ENCODE measurements at places on chromosomes 2 and 18. TPM values are rescaled to one million over a fixed set of nuclear protein-coding genes. Genes with fewer than 3 reads are reported as not detected.

- DNase-seq = no peak
Measured at GRCh38 chr2:120821446-120822160, 85.9 kb downstream of the GLI2 start.

ABCG5 gene
- total RNA-seq = not detected

DNA sequence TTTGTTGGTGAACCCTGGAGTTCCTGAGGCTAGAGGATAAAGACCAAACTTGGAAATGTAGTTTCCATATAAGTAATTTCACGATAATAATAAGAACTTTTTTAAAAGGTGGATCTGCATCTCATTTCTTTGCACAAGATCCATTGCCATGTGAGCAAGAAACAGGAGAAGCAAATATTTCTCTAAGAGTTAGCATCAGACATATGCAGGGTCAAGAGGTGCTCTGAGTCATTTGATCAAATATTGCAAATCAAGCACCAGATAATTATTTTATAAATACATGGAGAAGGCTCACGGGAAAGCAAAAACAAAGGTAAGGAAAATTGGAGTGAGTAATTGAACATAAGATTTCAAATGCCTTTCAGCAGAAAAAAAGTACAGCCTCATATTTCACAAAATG lies 118.0 kb downstream of the DTNA start:
- no peak for DNase-seq

- no peak for DNase-seq
Measured at GRCh38 chr2:177916342-177916741, 156.2 kb downstream of the PDE11A start.

RESP18 gene
- not detected for total RNA-seq

DNA sequence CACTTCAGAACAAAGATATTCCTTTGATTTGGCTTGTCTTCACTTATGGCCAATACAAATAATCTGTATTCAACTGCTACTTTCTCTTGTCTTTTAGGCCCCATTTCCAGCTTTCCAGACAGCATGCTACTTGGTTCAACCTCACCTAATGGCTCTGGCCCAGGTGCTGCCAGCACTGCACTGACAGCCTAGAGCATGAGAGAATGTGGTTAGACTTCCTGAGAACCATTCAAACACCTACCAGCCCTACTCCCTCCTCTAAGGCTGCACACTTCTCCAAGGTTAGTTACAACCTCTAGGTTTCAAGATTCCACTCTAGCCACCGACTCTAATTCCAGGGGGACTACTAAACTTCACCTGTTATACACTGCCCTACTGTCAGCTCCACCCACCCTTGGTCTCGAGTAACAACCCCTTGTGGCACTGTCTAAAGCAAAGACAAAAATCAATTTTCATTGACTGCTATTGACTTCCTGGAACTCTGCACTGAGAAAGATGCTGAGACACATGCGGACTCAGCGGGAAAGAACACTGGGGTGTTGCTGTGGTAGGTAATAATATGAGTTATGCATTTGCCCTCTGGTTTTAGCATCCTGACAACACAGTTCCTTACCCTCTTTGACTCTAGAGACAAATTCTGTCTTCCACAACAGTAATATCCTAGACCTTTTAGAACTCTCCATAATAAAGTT lies 38.2 kb downstream of the PLEKHM3 start:
- no peak for DNase-seq

DNA sequence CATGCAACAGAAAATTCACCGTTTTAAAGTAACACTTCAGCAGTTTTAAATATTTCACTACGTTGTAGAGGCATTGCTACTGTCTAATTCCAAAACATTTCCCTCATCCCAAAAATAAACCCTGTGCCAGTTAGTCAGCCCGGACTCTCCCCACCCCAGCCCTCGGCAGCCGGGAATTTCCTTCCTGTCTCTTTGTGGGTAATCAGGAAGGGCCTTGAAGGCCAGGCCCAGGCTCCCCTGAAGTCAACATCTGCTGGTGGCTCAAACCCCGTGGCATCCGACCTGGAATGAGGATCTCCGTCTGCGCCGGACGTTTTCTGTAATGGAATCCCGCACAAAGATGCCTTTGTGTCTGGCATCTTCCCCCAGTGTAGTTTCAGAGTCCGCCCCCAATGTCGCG lies 219.6 kb downstream of the SNTG2 start:
- DNase-seq = no peak

DNA sequence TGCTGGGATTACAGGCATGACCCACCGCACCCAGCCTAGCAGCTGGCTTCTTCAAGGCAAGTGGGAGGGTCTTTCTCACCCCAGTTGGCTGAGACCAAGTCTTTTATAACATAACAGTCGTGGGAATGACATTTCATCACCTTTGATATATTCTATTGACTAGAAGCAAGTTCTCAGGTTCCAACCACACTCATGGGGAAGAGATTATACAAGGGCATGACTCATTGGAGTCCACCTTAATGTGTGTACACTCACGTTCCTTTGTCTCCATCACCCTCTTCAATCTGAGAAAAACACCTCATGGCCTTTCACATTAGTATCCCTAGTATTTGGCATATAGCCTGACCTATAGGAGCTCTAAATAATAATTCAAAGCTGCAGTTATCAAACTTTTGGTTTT lies 2.8 kb upstream of the BBS5 start:
- no peak for DNase-seq

MYO7B gene
- not detected for total RNA-seq

C1D gene
- 23.5 TPM for total RNA-seq

LMAN2L gene
- total RNA-seq = 31.1 TPM

DNA sequence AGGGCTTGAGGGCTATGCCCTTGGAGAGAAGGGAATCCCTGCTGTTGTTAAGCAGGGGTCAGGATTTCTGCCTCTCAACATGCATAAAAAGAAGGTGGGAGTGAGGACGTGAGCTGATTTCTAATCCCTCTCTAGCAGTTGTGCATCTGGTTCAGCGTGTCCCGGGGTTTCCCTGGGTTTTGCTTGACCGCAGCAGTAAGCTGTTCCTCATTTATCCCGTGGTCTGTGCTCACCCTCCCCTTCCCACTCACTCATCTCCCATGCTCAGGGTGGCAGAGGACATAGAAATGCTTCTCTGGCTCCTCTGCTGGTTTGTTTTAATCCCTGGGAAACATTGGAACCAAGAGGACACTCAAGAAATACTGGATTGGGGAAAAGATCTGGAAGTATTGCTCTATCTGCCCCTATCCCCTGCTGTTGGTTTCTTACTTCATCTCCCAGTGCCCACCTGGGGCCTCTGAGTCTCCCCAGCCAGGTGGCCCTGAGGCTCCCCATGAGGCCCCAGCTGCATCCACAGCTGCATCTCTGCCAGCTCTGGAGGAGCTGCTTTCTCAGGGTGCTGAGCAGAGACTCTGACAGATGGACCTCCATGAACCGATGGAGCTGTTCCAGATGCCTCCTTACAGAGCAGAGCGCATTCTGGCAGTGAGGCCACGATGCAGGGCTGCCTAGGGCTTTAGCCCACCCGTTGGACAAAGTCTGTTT lies 36.1 kb downstream of the TET3 start:
- peak; percentile 53 for DNase-seq

DNA sequence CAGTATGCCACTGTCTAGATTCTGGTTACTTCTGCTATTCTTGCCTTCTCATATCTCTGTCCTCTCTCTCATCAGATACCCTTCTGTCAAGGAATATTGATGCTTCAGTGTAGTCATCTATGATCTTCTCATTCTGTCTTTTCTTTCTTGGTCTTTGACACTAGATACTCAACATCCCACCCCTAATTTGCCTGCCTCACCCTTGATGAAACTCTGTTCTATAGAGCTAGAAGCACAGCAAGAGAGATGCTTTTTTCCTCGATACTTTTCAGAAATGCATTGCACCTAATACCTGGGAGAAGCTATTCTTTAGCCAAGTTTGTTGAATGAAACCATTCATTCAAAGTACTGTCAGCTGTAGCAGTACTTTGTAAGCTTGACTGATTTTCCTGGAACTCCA lies 9.5 kb downstream of the SEPTIN2 start:
- DNase-seq = no peak

DNA sequence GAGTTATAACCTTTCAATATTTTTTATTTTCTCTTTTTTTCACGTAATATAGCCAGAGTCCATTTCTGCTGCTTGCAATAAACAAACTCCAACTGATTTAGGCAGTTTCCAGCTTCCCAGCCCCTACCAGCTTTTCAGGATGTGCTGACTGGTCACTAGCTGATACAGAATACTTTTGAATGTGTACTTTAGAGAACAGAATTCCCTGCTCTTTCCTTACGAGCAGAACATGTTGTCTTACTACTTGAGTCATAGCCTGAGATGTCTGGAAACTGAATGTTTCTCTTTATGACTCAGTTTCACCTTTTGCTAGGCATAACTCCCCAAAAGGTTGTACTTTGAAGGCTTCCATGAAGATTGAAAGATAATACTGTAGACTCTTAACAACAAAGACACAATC lies 44.5 kb upstream of the KCNE4 start:
- DNase-seq = peak; percentile 66

TBR1 gene
- total RNA-seq = under 0.01 TPM

GRCh38 chr2:184879671-184880070 lies 281.3 kb downstream of the ZNF804A start:
- no peak for DNase-seq

DNA sequence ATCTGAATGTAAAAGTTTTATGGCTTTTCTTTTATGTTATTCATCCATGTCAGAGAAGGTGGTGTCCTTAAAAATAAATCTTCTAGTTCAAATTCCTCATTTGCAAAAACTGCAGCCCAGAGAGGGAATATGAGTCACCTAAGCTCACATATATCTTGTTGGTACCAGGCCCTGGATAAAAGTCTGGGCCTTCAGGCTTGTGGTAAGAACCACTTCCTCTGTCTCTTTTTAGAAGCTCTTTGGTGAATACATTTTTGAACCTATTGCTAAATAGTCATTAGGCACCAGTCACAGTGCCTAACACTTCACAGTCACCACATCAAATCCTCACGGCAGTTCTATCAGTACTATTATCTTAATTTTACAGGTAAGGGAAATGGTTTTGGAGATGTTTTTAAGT lies 199.2 kb downstream of the KCNS3 start:
- peak; percentile 94 for DNase-seq

- DNase-seq = no peak
Measured at GRCh38 chr2:3162442-3163077, 215.1 kb downstream of the EIPR1 start.

IL36RN gene
- not detected for total RNA-seq

DNA sequence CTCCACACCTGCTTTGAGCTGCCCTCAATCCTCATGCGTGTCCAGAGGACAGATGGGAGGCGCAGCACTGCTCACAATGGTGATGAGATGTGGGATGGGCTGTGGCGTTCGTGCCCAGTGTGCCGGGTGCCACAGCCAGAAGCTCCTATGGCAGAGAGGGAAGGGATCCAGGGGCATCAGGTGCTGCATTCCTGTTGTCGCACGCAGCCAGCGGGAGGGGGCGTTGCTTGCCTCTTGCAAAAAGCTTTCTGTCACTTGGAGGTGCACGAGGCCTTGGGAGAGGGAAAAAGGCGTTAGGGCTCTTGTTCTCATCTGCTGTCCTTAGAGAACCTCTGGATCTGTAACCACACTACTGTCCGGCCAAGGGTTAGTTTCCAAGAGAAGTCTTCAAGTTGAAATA lies 29.2 kb upstream of the ALLC start:
- DNase-seq = no peak

RAPGEF4 gene
- total RNA-seq = 1.3 TPM

CCDC121 gene
- 1.9 TPM for total RNA-seq

DNA sequence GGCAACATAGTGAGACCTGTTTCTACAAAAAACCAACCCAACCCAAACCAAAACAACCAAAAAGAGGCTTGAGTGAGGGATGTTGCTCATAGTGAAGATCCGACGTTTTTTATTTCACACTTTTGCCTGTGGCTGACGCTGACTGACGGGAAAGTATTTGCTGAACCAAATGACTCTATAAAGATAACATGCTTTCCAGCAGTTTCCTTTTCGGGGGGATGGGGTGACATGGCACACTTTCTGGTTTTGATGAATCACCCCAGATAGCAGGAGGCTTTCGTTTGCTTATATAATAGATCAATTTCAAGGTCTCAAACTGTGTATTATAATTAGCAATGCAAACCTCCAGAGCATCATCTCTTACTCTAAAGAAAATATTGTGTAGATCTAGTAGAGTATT lies 150.8 kb downstream of the AQP4 start:
- no peak for DNase-seq

- no peak for DNase-seq
Measured at GRCh38 chr18:75280427-75281280, 70.1 kb downstream of the TSHZ1 start.

GRCh38 chr2:3440477-3440876 lies 61.0 kb downstream of the TRAPPC12 start:
- DNase-seq = no peak

DNA sequence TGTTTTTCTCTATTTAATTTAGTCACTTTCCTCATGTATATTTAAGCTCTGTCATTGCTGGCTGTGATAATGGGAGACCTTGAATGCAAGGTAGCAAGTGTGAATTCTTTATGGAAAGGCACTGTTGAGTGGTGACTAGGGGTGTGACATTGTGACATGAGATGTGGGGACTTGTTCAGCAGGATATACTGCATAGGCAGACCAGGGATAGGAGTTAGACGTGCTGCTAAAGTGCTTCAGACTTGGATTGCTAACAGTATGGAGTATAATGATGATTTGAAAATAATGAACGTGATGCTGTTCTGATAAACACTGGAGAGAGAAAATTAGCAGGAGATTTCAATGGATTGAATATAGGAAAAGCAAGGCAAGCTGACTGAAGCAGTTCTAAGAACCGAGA lies 135.1 kb downstream of the NCOA1 start:
- no peak for DNase-seq

- no peak for DNase-seq
Measured at GRCh38 chr2:232434091-232434490, 21.9 kb upstream of the ALPI start.

DNA sequence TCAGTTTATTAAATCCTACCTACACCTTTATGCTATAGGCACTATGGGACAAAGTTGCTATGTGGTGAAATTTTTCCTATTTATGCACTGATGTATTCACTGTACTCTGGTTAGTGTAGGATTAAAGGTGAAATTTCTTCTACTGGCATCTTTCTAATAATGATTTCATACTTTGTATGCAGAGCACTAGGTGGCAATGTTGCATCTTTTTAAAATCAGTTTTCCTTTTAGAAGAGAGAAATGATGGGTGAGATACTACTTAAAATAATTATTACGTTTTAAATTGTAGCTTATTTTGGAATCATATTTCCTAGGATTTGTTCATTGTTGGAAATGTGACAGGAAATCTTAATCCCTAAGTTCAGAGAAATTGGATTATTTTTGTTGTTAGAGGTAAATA lies 150.9 kb downstream of the CD8B2 start:
- DNase-seq = peak; percentile 35

GRCh38 chr2:218577482-218578220 lies 9.0 kb downstream of the CNOT9 start:
- no peak for DNase-seq

UGT1A6 gene
- not detected for total RNA-seq

CCBE1 gene
- 7.4 TPM for total RNA-seq
